ENCODE measurements at places on chromosomes 6 and 20.

GRCh38 chr20:36887752-36888090 lies 11.8 kb downstream of the TLDC2 start:
- DNase-seq: no peak

- peak; percentile 66 for DNase-seq
Measured at GRCh38 chr6:93418408-93419303, 703 bp downstream of the EPHA7 start.

GRCh38 chr6:166277018-166277417 lies 31.2 kb downstream of the PRR18 start:
- DNase-seq: no peak

DNA sequence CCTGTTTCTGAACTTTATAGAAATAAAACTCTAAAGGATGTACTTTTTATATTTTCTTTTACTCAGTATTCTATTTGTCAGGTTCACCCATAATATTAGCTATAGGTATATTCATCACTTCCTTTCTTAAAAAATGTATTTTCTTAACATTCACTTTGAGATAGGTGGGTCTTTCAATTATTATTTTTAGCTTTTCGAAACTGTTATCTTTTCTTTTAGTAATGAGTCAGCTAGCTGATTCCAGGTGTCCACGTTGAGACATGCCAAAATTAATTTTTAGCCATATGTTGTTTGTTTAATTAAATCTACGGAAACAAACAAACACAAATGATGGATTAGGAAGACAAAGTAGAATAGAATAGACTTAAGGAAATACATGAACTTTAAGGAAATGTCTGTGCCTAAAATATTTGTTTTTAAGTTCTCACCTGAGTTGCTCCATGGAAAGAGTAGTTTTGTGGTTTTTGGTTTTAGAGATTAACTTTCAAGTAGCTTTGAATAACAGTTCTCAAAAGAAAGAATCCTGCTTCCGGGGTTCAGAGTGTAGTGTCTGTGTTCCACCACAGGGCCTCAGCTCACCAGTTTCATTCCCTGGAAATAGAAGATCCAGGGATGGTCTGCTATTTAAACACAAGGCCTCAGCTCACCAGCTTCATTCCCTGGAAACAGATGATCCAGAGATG lies 435.0 kb downstream of the HAO1 start:
- peak; percentile 48 for DNase-seq

- no peak for DNase-seq
Measured at GRCh38 chr6:14549871-14550270, 432.3 kb downstream of the CD83 start.

DNA sequence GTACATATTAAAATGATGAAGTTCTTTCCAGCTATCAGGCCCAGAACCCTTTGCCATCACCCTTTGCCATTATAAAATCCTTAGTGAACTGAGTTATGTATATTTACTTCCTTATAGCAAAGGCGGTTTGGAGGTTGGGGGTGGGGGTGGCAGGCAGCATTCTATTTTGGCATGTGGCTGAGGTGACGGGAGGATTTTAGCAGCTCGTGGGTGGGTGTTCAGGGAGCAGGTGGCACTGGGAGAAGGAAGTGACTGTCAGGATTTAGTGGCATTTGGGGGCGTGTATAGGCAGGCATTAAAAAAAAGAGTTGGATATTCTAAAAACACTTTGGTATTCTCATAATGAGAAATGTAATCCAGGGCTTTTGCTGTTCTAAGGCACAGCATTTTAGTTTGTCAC lies 150.7 kb downstream of the RIMS1 start:
- no peak for DNase-seq

- DNase-seq: no peak
Measured at GRCh38 chr6:157912326-157912725, 69.3 kb upstream of the SYNJ2 start.

DNA sequence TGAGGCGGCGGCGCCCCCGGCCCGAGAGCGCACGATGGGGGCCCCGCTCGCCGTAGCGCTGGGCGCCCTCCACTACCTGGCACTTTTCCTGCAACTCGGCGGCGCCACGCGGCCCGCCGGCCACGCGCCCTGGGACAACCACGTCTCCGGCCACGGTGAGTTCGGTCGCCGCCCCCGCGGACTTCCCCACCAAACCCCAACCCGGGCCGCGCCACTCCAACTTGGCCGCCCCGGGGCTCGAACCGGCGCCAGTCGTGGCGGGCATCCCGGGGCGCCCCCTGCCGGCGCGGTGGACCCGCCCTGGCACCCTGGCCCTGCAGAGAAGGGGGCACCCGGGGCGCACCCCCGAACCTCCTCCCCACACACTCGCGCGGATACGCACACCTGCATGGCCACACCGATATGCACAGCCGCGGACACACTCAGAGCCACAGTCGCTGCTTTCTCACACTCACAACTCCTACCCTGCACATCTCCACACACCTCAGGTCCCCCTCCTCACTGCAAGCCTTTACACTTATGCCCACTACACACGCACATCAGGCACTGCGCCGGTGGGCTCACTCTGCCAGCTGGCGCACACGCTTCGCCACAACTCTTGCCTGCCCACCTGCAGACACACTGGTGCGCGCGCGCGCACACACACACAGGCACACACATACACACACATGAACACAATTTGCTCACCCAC lies 535 bp downstream of the VSTM2L start:
- no peak for DNase-seq

DNA sequence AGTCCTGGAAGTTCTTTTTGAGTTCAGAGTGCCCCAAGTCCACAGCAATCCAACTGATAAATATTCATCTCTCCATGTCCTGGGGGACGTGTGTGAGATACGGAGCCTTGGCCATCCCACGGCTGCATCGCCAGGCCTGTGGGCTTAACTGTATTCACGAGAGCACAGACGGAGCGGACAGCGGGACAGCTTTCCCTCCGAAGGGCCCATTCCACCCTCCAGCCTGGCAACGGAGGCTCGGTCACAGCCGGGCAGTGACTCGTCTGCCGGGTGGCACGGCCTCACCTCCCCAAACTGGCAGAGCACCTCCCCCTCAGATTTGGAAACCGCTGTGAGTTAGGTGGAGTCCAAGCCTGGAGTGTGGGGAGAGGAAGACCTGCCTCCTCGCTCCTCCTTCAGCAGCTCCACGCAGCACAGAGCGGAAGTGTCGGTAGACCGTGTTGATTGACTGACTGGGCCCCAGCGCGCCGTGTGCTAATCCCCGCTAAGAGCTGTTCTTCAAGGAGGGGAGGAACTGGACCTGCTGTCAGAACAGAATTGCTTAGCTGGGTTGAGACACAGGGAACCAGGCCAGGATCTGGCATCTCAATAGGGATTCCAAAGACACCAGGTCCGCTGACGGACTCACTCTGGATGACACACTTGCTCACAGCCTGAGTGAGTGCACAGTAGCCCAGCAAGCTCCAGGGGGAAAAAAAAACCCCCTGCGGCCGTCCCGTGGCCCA lies 10.9 kb downstream of the FOXF2 start:
- no peak for DNase-seq

DNA sequence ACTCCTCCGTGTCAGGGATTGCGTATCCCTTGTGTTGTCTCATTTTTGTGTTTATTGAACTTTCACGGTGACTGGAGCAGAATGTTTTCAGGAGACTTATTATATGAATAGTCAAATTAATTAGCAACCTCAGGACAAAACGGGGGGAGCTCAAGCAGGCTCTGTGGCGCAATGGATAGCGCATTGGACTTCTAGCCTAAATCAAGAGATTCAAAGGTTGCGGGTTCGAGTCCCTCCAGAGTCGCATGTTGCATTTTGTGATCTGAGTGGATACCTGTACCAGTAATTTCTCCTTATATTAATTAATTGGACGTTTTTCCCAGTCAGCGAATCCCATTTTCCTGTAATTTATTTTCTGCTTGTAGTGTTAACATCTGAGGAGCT lies 89.1 kb upstream of the ZNF184 start:
- DNase-seq: no peak

DNA sequence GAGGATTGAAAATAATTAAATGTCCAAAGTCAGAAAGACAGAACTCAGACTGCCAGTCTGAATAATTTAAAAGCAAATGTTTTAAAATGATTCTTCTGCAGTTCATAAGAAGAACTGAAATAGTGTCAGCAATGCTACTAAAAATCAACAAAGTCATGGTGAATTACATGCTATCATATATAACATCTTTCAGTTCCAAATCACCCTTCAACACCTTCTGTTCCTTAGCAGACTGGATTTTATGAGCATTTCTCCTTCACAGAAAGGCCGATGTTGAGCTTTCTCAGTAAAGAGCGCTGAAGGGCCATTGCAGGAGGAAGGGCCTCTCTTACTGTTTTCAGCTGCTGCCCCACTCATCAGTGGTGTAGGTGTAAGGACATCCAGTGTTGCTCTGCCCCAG lies 63.3 kb downstream of the AIG1 start:
- DNase-seq: no peak

- no peak for DNase-seq
Measured at GRCh38 chr6:155980768-155981079, 525.1 kb upstream of the NOX3 start.

All from WERI-Rb-1 (cell line).